Lung microvascular endothelial cell (primary cell): ENCODE measurements at places on chromosomes 6 and 20.

DNA sequence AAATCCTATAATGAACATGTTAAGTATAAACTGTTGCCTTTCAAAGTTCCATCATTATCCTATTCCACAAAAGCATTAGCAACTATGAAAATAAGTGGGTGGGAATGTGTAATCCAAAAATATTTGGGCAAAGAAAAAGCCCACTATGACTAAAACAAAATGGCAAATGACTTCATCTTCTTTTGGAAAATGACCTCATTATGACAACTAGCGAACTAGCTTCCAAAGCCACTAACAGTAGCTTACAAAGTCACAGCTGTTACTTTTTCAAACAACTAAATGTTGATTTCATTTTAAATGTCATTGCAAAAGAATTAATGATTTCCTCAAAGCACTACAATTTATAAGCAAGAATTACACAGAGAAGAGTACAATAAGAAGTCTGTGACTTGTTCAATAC lies 49.8 kb upstream of the RUNX2 start:
- no peak for DNase-seq

GRCh38 chr6:11328613-11329247 lies 96.3 kb upstream of the NEDD9 start:
- no peak for DNase-seq

DNA sequence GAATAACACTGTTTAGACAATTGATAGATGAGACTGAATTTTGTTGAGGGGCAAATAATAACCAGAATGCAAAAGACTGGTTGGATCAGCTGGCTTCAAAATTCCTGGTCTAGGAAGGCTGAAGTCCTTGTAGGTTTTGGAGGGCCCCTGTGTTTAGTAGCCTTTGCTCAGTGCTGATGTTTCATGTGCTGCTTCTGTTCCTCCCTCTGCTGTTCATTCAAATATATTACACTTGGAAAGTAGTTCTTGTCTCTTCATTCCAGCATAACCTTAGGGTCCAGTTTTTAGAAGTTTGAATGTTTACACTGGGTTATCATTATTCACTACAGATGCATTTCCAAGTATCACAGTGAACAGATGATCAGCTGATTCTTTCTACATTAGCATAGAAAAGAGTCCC lies 72.5 kb downstream of the FLRT3 start:
- no peak for DNase-seq

GRCh38 chr20:4283016-4283415 lies 267.7 kb upstream of the RNF24 start:
- DNase-seq, result no peak

- no peak for DNase-seq
Observed at GRCh38 chr6:87104667-87105066, 9.8 kb upstream of the CGA start.
